ENCODE measurements at places on chromosomes 7 and 10.

DNA sequence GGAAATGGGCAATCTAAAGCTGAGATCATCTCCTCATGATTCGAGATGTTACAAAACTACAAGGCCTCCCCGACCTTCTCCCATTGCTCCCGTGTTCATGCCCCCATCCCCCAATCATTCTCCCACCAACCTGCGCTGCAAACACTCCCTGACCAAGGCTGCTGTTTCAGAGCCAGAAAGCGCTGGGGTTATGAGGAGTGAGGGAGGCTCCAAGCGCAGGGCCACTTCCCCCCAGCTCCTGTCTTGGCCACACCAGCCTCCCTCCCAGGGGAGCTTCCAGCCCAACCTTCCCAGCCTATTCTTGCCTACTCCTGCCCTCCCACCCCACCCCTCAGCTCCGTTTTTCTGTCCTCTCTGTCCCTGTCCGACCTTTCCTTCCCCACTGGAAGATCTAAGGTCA lies 14.7 kb upstream of the NODAL start:
- DNase-seq, result no peak

DNA sequence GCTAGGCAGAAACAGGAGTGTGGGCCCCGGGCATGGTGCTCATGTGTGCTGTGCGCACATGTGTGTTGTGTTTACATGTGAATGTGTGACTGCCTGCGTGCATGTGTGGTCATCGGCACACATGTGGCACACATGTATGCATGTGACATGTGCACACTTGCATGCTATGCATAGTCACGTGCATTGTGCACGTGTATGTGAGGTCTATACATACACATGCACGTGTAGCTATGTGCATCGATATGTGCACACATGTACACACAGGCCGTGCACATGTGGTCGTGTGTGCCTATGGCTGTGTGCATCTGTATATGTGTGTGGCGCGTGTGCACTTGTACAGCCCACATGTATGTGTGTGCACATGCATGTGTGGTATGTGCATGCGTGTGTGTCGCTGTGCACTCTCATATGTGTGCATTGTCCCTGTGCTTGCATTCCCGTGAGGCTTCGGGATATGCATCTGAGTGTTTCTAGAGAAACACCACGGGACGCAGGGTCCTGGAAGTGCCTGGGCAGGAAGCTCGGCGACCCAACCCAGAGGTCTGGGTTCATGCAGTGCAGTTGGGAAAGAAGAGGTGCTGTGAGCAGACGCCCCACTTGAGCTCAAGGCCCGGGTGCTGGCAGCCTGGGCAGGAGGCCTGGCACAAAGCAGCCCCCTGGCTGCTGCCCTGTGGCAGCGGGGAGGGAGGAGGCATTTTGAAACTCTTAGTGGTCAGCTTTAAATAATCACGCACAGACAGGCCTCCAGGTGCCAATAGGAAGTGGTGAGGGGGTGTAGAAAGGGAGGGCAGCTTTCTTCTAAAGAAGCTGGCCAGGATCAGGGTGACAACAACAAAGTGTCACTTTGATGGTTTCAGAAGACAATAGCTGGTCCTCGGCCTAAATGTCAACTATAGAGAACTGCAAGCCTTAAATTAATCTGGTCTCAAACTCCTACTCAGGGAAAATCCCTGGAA lies 410.0 kb upstream of the MGMT start:
- DNase-seq, result no peak

- DNase-seq, result no peak
Measured at GRCh38 chr7:117489911-117490310, 10.1 kb downstream of the CFTR start.

DNA sequence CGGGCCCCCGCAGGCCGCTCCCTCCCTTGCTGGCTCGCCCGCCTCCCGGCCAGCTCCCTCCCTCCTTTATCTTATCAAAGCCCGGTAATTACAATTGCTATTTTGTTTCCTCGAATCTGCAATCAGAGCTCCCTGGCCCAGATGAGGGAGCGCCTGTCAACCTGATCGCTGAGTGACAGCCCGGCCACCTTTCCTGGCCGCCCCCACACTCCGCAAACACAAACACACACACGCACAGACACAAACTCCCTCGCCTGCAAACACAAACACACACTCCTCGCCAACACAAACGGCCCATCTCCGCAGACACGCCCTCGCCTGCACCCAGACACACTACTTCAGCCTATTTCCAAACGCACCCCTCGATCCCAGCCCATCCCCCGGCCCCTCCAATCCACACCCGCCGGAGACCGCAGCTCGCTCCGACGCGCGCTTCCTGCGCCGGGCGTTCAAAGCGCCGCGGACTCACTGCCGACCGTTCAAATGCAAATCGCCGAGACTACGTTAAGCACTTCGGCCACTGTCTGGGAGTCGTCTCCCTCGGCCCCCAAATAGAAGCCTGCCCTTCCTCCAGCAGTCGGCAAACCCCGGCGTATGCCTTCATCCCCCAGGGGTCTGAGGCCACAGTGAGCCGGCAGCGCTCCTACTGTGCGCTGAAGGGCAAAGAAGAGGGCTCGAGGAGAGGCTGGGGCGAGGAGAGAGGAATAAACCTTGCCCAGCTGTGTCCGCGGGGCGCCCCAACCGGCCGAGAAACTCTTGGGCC lies 3.0 kb upstream of the FGF8 start:
- DNase-seq, result peak; percentile 56

DNA sequence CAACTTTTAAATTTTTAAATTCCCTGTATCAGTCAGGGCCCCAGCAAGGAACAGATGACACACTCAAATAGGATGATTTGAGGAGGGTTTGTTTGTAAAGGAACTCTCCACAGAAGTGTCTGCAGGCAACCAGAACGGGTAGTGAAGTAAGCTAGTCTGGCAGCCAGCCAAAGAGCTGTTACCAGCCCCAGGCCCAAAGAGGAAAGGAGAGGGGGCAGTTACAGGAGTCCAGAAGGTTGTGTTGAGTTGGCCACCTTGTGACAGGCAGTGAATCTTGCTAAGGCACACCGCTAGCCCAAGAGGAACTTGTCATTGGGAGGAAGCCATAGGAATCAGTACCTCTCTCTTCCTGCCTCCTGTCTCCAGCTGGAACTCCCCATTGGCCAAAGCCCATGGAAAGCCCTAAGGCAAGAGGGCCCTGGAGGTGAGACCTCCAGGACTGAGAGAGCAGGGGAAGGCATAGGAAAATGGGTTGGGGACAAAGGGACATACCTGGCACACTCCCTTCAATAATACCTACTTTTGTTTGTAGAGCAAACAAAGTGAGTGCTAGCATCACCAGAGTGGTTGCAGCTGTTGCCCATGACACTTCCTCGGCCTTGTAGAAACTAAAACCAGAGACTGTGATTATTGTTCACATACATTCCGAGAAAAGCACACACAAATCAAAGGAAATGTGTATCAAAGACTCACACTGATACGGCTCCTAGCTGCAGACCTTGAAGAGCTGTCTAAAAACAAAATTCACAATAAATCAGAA lies 25.4 kb upstream of the GATAD1 start:
- DNase-seq, result no peak

GRCh38 chr7:134552105-134552504 lies 3.2 kb downstream of the AKR1B15 start:
- DNase-seq, result no peak

GRCh38 chr7:122546496-122546895 lies 152.4 kb downstream of the RNF133 start:
- no peak for DNase-seq

DNA sequence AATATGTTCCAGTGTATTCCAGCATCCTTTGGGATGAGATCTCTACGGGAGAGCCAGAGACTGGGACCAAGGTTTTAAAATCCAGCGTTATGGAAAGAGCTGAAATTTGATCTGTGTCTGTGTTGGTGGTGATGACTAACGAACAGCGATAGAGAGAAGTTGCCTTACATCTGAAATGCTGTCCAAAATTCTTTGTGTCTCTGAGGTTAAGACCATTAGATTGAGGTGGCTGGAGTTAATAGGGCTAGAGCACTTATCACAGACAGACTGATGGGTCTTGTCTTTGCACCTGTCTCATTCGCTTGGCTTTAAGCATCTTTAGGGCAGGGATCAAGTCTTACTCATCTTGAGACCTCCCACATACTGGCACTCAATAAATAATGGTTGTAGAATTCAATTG lies 41.0 kb upstream of the RAPGEF5 start:
- peak; percentile 17 for DNase-seq

DNA sequence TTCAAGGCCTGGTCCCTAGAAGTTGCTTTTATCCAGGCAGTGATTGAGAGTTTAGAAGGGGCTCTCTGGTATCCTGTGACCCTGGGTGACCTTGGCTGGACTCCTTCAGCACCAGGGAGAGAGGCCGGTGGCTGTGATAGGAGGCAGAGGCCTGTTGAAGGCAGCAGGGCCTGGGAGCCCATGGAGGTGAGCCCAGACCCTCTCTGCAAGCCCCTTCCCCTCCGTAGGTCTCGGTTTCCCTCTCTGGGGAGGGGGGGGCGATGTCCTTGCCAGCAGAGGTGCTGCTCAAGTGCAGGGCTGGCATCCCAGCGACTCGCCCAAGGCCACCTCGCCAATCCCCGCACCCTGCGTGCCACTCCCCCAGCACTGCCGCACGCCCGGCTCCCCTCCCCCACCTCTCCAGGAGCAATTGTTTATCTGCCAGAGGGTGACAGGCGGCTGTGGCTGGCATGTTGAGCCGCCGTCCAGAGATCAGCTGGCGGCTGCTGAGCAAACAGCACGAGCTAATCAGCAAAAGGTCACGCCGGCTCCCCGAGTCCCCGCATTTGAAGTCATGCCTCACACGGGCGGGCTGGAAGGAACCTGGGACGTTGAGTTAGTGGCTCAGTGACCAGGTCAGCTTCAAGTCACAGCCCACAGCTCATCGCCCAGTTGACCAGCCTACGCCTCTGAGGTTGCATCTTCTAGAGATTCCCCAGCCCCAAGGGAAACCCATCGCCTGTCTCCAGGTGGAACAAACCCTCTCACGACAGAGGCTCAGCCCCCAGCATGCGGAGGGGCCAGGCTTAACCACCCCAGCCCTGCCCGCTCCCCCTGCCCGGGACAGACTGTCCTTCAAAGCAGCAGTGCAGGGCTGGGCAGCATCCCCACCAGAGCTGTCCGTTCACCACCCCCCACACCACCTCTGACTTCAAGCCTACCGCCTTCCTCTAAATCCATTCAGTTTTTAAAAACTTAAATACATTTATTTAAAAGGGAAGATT lies 43.7 kb downstream of the ELFN1 start:
- DNase-seq, result no peak

DNA sequence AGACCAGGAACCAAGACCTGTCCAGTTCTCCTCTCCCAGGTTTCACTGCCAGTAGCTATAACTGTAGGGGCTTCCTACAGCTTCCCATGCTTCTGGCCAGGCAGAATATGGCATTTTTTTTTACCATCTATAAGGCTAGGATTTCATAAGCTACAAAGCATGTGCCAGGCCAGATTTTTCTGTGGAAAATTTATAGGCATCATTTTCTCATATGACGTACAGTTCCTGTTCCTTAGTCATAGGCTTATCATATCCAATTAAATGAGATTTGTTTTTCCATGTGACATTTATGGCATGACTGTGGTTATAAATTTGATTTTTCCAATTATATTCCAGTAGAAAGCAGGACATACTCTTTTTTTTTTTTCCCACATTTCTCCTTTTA lies 208.6 kb upstream of the NPY start:
- DNase-seq, result no peak

GRCh38 chr10:86665218-86665607 lies 3.1 kb upstream of the LDB3 start:
- no peak for DNase-seq

DNA sequence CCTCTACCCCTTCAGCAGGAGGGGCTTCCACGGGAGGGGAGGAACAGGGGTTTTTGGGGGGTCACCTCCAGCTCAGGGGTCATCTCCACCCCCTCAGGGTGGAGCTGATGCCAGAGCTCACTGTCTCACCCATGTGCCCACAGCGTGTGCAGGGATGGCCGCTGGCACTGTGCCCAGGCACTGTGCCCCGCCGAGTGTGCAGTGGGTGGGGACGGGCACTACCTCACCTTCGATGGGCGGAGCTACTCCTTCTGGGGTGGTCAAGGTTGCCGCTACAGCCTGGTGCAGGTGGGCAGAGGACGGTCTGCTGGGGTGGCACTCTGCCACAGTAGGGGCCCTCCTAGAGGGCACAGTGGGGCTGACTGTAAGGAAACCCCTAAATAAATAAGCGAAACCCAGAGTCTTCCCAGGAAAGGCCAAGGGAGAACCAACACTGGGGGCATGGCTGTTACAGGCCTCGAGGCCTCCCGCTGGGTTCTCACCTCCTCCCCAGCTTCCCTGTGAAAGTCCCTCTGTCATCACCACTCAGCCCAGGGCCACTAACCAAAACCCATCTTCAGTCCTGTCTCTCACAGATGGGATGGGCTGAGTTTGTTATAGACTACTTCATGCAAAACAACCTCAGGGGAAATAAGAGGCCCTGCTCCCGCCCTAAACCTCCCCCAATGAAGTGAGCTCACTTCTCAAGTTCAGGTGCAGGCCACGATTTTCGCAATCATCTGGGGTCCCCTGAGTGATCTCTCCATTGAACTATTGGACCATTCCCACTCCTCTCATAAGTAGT lies 7.4 kb upstream of the ZNF467 start:
- no peak for DNase-seq

DNA sequence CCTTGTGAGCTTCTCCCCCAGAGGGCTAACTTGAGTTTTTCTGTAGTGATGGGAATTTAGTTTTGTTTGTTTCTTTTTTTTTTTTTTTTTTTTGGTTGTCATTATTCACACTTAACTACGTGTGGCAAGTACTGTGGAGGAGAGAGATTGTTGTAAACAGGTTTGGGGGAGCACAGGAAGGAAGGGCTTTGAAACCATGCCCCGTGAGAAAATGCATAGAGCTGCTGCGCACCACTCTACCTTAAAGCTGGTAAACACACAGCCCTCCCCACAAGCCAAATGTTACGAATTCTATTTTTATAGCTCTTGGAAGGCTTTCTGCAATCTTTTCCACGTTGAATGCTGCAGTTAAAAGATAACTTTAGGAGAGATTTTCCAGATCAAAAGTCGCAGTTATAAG lies 76.2 kb downstream of the ZNF22 start:
- no peak for DNase-seq

DNA sequence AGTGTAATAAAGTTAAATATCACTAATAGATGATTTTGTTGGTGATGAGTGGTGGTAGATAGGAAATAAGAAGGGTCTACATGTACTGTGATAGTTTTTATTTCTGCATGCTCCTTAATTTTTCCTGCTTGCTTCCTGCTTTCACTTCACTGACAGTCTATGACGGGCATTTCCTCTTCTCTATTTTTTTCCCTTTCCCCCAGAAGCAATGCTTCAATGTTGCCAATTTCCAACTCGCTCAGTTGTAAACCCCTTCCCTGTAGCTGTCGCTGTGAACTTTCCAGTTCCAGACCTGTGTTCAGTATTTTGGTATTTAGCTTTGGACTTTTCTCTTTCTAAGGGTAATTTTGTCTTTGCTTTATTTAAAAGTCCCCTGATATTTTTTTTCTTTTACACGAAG lies 123.5 kb upstream of the AGR3 start:
- no peak for DNase-seq

Data from AG20443 (cell line).